H9 (cell line): ENCODE measurements at places on chromosomes 3 and 15.
A peak's percentile ranks its signal among the peaks of the same experiment; 100 is the strongest.

GRCh38 chr15:78363381-78363734 is 23.2 kb downstream of the CRABP1 start:
- no peak for DNase-seq
- H3K4me3 ChIP-seq, result no peak overlapping the region
- H3K36me3 ChIP-seq, result no peaks in the 10 kb centered on the region
- no peaks in the 10 kb centered on the region for H3K27me3 ChIP-seq
- no peak overlapping the region for H3K27ac ChIP-seq

GRCh38 chr3:64509206-64509605 is 178.6 kb downstream of the ADAMTS9 start:
- H3K27ac ChIP-seq, result no peak overlapping the region
- no peaks in the 10 kb centered on the region for H3K4me1 ChIP-seq
- H3K36me3 ChIP-seq, result no peaks in the 10 kb centered on the region
- H3K4me3 ChIP-seq, result no peak overlapping the region
- DNase-seq, result no peak

- peaks cover 5% of the 10 kb centered on the region; the same call in 1 of the 2 replicates for H3K4me1 ChIP-seq
- H3K4me3 ChIP-seq, result no peak overlapping the region; the same call in 2 of the 3 replicates
- no peaks in the 10 kb centered on the region for H3K27me3 ChIP-seq
- no peak overlapping the region for H3K27ac ChIP-seq
These were observed 11.4 kb downstream of the ZFAND6 start for GRCh38 chr15:80070840-80071239.

DNA sequence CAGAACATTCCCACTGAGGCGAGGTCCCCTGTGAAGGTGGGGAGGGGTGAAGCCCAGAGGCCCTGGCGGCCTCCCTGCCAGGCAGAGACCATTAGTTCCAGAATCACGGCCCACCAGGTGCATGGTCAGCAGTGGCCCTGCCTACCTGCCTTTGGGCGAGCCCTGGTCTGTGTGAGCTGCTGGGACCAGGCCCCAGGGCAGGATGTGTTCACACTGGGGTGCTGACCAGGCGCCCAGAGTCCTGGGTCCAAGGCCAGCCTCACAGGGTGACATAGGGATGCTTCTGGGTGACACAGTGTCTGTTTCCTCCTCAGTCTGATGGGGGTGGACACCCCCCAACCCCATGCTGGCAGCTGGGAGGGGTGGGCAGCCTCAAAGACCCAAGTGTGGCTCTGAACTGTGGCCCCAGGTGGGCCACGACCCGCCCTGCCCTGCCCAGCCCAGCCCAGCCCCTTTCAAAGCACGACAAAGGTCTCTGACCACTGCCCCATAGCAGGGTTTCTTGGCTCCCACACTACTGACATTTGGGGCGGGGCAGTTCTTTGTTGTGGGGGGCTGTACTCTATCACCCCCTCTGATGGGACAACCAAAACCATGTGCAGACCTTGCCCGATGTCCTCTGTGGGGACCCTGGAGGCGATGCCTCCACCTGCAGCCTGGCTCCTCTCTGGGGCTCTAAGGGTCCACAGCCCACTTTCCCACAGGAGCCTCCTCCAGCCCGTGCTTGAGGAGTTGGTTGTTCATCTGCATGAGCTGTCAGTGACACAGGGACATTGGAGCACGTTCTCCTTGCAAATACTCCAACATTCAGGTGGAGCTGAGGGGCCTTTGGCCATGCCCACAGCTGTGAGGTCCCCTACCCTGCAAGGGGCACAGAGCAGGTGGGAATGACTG is 44.8 kb upstream of the SLC41A3 start:
- H3K4me1 ChIP-seq, result peaks cover 3% of the 10 kb centered on the region; the same call in 1 of the 2 replicates
- no peak overlapping the region for H3K27ac ChIP-seq
- H3K4me3 ChIP-seq, result no peak overlapping the region
- H3K27me3 ChIP-seq, result no peaks in the 10 kb centered on the region
- H3K36me3 ChIP-seq, result no peaks in the 10 kb centered on the region

DNA sequence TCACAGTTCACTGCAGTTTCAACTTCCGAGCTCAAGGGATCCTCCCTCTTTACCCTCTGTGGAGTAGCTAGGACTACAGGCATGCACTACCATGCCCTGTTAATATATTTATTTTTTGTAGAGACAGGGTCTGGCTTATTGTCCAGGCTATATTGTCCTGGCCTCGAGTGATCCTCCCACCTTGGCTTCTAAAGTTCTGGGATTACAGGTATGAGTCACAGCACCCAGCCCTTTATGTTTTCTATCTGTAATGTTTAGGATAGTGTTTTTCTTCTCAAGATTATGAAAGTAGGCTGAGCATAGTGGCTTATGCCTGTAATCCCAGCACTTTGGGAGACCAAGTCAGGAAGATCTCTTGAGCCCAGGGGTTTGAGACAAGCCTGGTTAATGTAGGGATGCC is 11.9 kb upstream of the SCG3 start:
- H3K4me1 ChIP-seq, result no peaks in the 10 kb centered on the region; the same call in 1 of the 2 replicates
- no peak for DNase-seq
- H3K27me3 ChIP-seq, result no peaks in the 10 kb centered on the region
- no peak overlapping the region for H3K4me3 ChIP-seq
- no peaks in the 10 kb centered on the region for H3K36me3 ChIP-seq
- H3K27ac ChIP-seq, result no peak overlapping the region

- H3K36me3 ChIP-seq, result peaks cover 3% of the 10 kb centered on the region; the same call in 2 of the 3 replicates
- no peaks in the 10 kb centered on the region for H3K4me1 ChIP-seq
- no peak overlapping the region for H3K27ac ChIP-seq
These were observed 708.7 kb downstream of the VGLL3 start for GRCh38 chr3:86282106-86282787.

DNA sequence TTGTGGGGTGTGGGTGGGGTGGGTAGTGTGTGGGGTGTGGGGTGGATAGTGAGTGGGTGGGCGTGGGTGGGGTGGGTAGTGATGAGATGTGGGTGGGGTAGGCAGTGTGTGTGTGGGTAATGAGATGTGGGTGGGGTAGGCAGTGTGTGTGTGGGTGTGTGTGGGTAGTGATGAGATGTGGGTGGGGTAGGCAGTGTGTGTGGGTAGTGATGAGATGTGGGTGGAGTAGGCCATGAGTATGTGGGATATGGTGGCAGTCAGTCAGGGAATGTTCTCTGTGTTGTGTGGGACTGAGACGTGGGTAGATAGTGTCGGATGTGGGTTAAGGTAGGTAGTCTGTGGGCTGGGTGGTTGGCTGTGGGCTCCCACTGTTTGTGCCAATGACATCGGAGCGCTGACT is 7.1 kb downstream of the MINAR1 start:
- H3K36me3 ChIP-seq, result no peaks in the 10 kb centered on the region
- DNase-seq, result no peak
- H3K27ac ChIP-seq, result no peak overlapping the region
- no peak overlapping the region for H3K4me3 ChIP-seq
- H3K4me1 ChIP-seq, result no peaks in the 10 kb centered on the region; the same call in 1 of the 2 replicates
- H3K27me3 ChIP-seq, result no peaks in the 10 kb centered on the region; the same call in 1 of the 2 replicates

- no peak overlapping the region for H3K27ac ChIP-seq
- H3K4me3 ChIP-seq, result no peak overlapping the region
- H3K4me1 ChIP-seq, result no peaks in the 10 kb centered on the region
- no peaks in the 10 kb centered on the region for H3K36me3 ChIP-seq
- no peaks in the 10 kb centered on the region; the same call in 1 of the 2 replicates for H3K27me3 ChIP-seq
These were observed 11.9 kb upstream of the PLA2G4D start for GRCh38 chr15:42106288-42106687.

DNA sequence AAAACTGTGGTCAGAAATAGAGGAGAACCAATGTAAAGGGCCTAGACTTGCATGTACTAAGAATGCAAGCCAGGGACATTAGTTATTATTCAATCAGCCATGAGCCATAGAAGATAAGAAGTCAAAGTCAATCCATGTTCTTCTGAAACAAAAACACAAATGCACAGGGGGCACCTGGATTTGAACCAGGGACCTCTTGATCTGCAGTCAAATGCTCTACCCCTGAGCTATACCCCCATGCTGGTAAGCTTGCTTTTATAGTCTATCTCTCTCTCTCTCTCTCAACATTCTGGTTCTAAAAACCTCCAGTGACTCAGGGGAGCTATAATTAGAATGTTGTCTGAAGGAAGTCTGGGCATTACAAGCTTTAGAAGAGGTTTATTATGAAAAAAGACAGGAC is 85.6 kb upstream of the ACP3 start:
- H3K27me3 ChIP-seq, result no peaks in the 10 kb centered on the region
- no peak overlapping the region for H3K27ac ChIP-seq
- DNase-seq, result no peak

- H3K27me3 ChIP-seq, result no peaks in the 10 kb centered on the region
- H3K4me3 ChIP-seq, result no peak overlapping the region; the same call in 2 of the 3 replicates
- H3K36me3 ChIP-seq, result peaks cover 9% of the 10 kb centered on the region
- peaks cover 16% of the 10 kb centered on the region for H3K4me1 ChIP-seq
- peak overlapping the region; percentile 95 for H3K27ac ChIP-seq
- no peak for DNase-seq
These were observed 26.5 kb downstream of the IQGAP1 start for GRCh38 chr15:90414408-90415028.

GRCh38 chr3:152609891-152610290 is 225.0 kb upstream of the P2RY1 start:
- no peaks in the 10 kb centered on the region for H3K27me3 ChIP-seq
- peak overlapping the region; percentile 85 for H3K27ac ChIP-seq
- peak; percentile 34 for DNase-seq
- peaks cover 12% of the 10 kb centered on the region for H3K4me1 ChIP-seq
- H3K4me3 ChIP-seq, result no peak overlapping the region

GRCh38 chr15:63876085-63876662 is 42.4 kb upstream of the HERC1 start:
- H3K27ac ChIP-seq, result no peak overlapping the region
- no peaks in the 10 kb centered on the region for H3K27me3 ChIP-seq
- no peaks in the 10 kb centered on the region for H3K36me3 ChIP-seq
- no peak overlapping the region for H3K4me3 ChIP-seq
- H3K4me1 ChIP-seq, result 0 out of 2 replicates have a peak, but pooled peaks cover 2% of the 10 kb centered on the region

DNA sequence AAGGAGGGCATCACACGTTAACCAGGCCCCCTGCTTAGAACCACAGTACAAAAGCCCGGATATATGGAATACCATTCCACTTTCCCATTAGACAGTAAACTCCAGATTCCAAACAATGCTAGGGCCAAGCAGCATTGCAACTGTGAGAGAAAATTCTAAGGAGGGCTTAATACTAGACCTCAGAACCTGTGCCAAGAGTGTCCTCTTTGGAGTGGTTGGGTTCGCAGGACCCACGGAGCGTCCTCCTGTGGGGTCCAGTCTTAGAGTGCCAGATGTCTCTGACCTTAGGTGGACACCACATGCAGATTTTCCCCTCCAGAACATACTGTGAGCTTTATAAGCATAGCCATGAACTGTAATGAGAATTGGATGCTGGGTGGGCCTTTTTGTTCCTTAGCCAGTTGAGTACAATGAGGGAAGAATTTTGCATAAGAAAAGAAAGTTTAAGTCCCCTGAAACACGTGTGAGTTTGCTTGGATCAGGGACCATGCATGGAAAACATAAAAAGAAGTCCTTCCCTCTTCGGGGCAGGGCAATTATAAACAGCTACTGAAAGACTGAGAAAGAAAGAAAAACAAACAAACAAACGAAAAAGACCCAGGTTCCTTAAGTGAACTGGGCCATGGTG is 325.7 kb downstream of the NEK10 start:
- no peaks in the 10 kb centered on the region; the same call in 1 of the 2 replicates for H3K4me1 ChIP-seq
- H3K27ac ChIP-seq, result peak overlapping the region; percentile 55
- H3K4me3 ChIP-seq, result peak overlapping the region; percentile 3; the same call in 1 of the 2 replicates
- no peaks in the 10 kb centered on the region for H3K27me3 ChIP-seq

- H3K27ac ChIP-seq, result no peak overlapping the region
- H3K36me3 ChIP-seq, result no peaks in the 10 kb centered on the region
- H3K27me3 ChIP-seq, result peaks cover 7% of the 10 kb centered on the region; the same call in 1 of the 2 replicates
- H3K4me1 ChIP-seq, result peaks cover 8% of the 10 kb centered on the region; the same call in 1 of the 2 replicates
- no peak for DNase-seq
These were observed 13.2 kb downstream of the ADAMTS9 start for GRCh38 chr3:64674591-64675076.

- no peaks in the 10 kb centered on the region for H3K4me1 ChIP-seq
- no peaks in the 10 kb centered on the region for H3K36me3 ChIP-seq
- no peak for DNase-seq
- H3K27me3 ChIP-seq, result no peaks in the 10 kb centered on the region
These were observed 71.3 kb upstream of the PHLDB2 start for GRCh38 chr3:111787556-111788463.

DNA sequence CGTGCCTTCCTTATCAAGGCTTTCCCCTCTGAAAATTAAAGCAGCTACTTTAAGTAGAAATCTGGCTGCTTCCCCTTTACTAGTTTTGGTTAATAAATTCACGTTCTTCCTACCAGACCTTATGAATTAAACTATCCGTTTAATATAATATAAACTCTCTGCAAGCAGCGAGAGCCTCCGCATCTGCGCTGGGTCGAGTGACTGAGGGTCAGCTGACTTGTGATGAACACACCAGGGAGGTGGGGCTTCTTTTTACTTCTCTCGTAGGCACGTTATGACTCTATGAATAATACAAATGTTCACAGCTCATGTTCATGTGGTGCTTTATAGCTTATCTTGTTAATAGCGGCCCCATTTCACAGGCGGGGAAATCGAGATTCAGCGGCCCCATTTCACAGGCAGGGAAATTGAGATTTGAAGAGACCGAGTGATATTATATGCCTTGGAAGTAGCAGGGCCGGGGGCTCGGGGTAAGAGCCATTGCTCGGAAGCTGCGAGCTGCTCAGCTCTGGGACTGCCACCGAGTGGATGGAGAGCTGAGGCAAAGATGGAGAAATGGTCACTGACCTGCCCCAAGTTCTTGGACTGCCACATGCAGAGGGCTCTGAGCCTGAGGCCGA is 8.3 kb downstream of the MUC4 start:
- H3K27ac ChIP-seq, result no peak overlapping the region
- peaks cover 7% of the 10 kb centered on the region; the same call in 1 of the 2 replicates for H3K4me1 ChIP-seq
- no peaks in the 10 kb centered on the region for H3K27me3 ChIP-seq

DNA sequence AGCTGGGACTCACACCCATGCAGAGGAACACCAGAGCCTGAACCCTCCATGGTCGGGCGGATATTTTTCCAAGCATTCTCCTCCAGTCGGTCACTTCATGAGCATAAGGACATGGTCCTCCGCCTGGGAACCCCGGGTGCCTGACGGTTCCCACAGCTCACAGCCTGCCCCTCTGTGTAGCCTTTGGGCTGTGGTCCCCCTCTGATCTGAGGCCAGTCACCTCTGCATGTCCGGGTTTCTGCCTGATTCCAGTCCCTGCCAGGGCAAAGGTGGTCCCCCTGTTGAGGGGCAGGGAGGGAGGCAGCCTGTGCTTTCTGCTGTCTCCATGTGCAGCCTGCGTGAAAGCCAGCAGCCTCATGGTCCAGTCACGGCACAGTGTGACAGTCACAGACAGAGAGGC is 76.6 kb upstream of the KLF13 start:
- no peaks in the 10 kb centered on the region for H3K27me3 ChIP-seq
- H3K4me1 ChIP-seq, result no peaks in the 10 kb centered on the region
- H3K36me3 ChIP-seq, result no peaks in the 10 kb centered on the region
- DNase-seq, result no peak
